ENCODE measurements at places on chromosomes 3 and 15. TPM values are rescaled to one million over a fixed set of nuclear protein-coding genes. Genes with fewer than 3 reads are reported as not detected.

GHSR gene
- not detected for total RNA-seq

OR5K2 gene
- total RNA-seq: not detected

DENND4A gene
- total RNA-seq: 17.2 TPM

KLHL6 gene
- total RNA-seq: 0.08 TPM

SNRK gene
- 19.6 TPM for total RNA-seq

BOC gene
- 15.0 TPM for total RNA-seq

CLEC3B gene
- total RNA-seq: 0.33 TPM

CMTM8 gene
- 0.67 TPM for total RNA-seq

TUSC7 gene
- not detected for total RNA-seq

EIF4E3 gene
- 6.3 TPM for total RNA-seq

Data from mammary epithelial cell (primary cell).